ENCODE measurements at places on chromosomes 7 and 10.

- no peak for DNase-seq
These were observed 74.2 kb downstream of the EZH2 start for GRCh38 chr7:148809856-148810255.

- DNase-seq, result no peak
These were observed 60.3 kb upstream of the NFKB2 start for GRCh38 chr10:102335184-102335583.

DNA sequence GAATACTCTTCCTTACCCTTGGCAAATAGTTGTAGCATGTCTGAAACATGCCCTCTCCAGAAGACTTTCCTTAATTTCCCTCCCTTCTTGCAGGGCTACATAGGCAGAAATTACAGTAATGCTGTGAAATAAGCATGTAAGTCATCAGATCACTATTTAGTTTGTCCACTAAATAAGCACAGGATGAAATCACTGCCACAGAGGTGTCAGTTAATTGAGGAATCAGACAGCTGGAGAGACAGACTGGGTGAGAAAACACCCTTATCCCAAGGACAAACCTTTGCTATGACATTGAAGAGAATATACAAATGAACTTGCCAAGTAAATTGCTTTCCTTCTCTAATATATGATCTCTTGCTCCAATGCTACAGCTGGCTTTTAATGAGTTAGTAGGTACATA lies 129.3 kb downstream of the CHRM2 start:
- no peak for DNase-seq

- no peak for DNase-seq
These were observed 52.9 kb upstream of the HBP1 start for GRCh38 chr7:107115762-107116540.

- no peak for DNase-seq
These were observed 14.0 kb upstream of the GRIFIN start for GRCh38 chr7:2490181-2490651.

GRCh38 chr7:97022491-97023306 lies 1.9 kb downstream of the DLX5 start:
- no peak for DNase-seq

DNA sequence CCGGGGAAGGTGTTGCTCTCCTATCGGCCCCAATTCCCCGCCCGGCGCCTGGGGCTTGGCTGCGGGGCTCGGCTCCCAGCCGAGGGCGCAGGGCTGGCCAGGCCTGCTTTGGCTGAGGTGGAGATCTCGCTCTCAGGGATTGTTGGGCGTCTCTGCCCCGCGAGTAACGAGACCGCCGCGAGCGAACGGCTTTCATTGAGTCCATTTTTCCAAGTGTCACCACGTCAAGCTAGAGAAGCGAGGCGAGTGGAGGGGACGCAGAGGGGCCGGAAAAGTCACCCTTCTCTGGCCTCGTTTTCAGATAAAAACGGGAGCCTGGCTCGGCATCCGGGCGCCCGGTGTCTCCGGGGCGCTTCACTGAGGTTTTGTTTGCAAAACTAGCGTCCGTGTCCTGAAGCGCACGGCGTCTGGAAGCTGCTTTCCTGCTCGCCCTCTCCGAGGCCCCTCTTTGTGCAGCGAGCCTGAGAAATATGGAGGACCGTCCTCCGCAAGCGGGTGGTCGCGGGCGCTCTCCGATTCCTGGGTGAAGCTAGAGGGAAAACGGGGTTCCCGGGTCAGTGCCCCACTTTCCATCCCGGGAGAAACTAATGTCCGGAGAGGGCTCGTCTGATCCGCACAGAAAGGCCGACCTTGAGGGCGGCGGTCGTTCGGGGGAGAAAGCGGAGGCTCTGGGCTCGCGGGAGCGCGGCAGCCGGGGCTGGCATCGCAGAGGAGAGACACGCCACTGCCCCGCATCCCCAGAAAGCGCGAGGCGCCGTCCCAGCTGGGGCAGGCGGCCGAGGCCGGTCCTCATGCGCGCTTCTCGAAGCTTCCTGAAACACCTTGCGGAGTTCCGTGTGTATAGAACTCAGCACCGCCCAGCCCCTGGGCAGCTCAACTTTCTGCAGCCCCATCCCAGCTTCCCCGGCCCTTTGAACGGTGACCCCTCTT lies 3.5 kb upstream of the EN2 start:
- DNase-seq, result no peak

GRCh38 chr7:151736403-151736909 lies 140.5 kb downstream of the PRKAG2 start:
- DNase-seq, result peak; percentile 44

DNA sequence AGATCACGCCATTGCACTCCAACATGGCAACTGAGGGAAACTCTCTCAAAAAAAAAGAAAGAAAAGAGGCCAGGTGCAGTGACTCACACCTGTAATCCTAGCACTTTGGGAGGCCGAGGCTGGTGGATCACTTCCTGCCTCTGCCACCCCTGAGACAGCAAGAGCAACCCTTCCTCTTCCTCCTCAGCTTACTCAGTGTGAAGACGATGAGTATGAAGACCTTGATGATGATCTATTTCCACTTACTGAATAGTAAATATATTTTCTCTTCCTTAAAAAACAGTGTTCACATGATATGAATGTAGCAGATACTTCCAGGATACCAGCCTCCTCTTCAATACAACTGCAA lies 2.1 kb upstream of the ZKSCAN1 start:
- DNase-seq, result no peak

DNA sequence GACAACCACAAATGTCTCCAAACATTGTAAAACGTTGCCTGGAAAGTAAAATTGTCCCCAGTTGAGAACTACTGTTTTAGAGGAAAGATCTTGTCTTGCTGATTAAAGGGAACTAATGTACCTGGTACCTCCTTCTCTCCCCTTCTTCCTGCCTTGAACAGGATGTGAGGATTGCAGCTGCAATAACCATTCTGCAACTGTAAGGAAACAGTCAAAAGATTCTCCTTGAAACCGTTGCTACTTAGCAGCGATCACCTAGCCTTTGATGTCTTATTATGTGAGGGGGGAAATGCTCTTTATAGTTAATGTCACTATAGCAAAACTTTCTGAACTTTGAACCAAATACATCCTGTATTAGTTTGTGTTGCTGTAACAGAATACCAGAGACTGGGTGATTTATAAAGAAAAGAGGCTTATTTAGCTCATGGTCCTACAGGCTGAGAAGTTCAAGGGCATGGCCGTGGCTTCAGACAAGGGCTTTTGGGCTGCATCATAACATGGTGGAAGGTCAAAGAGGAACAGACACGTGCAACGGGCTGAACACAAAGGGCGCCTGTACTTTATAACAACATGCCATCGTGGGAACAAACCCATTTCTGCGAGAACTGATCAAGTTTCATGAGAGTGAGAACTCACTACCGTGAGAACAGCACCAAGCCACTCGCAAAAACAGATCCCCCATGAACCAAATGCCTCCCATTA lies 54.2 kb upstream of the PARD3 start:
- no peak for DNase-seq

- no peak for DNase-seq
These were observed 28.2 kb downstream of the MTERF1 start for GRCh38 chr7:91852263-91852741.

GRCh38 chr7:85573346-85573745 lies 386.5 kb upstream of the SEMA3D start:
- DNase-seq, result peak; percentile 7

- peak; percentile 88 for DNase-seq
These were observed 75.7 kb downstream of the IGF2BP3 start for GRCh38 chr7:23394488-23395171.

- DNase-seq, result no peak
These were observed 187.6 kb upstream of the ITGB1 start for GRCh38 chr10:33145451-33146188.

GRCh38 chr7:121436688-121437087 lies 40.6 kb upstream of the FAM3C start:
- DNase-seq, result no peak

Data from NCI-H510A treated with DMSO at 0.1 percent for 48 hours (cell line).